Activated T-cell treated with anti-CD3 and anti-CD28 coated beads, Interleukin-2, amount 50 U/mL, for 48 hours (primary cell): ENCODE measurements at places on chromosomes 5 and 9.
A peak's percentile ranks its signal among the peaks of the same experiment; 100 is the strongest.

GRCh38 chr5:17229313-17229712 is 11.9 kb downstream of the BASP1 start:
- no peak for DNase-seq

GRCh38 chr5:99715921-99716320 is 787.1 kb upstream of the CHD1 start:
- no peak for DNase-seq

DNA sequence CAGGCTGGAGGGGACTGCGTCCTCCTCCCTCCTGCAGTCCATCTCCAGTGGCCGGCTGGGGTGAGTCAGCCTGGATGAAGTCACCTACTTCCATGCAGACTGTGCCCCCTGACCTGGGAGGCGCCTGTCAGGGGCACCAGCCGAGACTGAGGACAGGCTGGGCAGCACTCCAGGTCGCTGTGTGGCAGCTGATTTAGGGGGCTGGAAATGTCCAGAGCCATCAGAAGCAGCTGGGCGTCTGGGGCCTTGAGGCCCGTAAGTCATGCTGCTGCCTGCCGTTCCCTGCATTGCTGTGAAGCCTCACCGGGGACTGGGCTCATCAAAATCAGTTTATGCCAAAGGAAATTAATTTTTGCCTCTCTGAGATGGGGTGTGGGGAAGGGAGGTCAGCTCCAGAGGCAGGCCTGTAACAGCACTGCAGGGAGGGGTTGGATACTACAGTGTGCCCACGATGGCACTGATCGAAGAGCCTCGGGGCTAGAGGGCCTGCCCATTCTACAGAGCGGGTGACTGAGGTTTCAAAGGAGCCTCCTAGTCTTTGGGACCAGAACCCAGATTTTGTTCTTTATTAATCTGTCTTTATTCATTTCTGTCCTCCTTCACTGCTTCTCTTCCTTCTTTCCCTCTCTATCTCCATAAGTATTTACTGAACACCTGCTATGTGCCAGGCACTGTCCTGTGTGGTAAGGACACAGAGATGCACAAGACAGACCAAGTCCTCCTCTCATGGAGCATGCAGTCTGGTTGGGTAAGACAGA is 70.4 kb upstream of the PSD2 start:
- DNase-seq = no peak

DNA sequence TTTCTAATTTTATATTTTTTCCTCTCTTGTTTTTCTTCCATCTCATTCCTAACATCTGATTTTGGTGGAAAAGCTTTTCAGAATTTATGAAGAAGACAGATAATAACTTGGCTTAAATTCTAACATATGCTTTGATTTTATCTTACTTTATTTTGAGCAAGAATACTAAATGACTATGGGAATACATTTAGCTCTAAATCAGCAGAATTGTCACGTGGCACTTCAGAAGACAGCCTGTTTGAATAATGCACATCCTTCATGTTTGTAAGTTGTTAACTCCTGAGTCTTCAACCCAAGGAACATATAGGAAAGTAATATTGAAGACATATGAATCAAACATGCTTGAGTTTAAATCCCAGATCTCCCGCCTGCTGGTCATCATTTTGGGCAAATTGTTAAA is 90.3 kb downstream of the NTRK2 start:
- no peak for DNase-seq

- no peak for DNase-seq
Measured at GRCh38 chr5:17425385-17426070, 72.5 kb upstream of the TAF11L2 start.

DNA sequence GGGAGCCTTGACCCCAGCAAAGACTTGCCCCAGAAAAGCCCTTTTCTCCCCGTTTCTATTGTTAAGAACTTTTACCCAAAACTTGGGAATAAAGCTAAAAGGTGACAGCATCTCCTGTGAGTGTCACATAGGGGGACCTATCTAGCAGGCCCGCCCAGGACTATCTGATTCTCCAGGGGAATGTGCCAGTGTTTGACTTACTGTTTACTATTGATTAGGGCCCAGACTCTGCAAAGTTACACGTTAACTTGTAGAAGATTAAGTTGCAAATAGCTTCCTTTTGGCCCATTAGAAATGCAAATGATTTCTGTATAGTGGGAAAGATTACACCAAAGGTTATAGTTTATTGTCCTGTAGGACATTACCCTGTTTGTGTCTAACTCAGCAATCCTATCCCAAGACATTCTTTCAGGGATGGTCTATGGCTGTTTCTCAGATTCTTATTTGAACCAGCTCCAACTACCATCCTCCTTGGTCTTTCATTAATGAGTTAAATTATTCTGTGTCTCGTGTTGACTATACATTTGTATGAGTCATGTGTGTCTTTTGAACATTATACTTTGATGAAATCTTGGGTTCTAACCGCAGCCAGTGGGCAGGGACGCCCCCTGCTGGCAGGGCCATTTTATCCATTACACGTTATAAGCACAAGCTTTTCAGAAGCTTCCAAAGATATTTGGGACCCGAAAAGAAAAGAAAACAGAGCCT is 60.7 kb downstream of the HRH2 start:
- DNase-seq = peak; percentile 84

DNA sequence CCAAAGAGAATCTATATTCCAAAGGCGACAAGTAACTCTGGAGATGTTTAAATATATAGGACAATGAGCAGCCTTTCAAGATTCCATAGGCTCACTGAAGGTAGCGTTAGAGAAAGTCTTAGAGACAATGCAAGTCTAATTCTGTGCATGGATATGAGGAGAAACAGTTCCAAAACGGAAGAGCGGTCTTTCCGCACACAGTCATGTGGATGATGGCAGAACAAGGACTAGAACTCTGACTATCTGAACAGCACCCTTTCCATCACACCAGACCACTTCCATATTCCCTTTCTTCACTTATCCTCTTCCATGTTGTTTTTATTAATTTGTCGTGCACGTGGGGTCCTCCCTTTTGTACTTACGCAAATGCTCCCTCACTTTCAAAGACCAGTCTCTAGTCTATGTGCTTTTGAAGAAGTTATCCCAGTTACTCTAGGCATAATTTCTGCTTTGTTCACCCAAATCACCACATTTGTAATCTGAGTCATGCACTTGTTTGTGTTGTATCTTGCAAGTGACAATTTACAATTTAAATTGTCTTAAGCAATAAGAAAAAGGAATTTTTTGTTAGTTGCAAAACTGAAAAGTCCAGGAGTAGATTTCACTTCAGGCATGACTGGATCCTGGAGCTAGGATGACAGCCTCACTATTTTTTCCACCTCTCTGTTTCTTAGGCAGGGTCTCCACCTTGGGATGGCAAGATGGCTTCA is 116.0 kb upstream of the ADRA1B start:
- DNase-seq = no peak

DNA sequence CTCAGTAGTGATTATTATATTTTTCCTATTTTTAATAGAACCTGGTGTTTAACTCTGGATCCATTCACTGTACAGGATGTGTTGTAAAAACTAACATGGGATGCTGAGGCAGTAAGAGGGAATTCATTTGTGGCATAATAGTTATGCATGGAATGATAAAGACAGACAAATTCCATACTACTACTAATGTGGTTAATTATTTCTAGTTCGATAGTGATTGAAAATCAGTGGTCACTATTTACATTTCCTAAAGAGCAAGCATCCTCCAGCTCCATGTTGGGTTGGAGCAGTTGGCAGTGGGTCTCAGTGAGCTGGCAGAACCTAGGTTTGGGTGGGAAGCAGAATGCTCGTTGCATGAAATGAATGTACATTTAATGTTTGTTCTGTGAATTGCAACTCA is 122.6 kb downstream of the SAXO1 start:
- no peak for DNase-seq

- no peak for DNase-seq
Measured at GRCh38 chr9:114722081-114722621, 40.2 kb upstream of the TEX48 start.

GRCh38 chr5:37695647-37696046 is 144.2 kb downstream of the GDNF start:
- DNase-seq = no peak

- no peak for DNase-seq
Measured at GRCh38 chr9:127187231-127187956, 65.0 kb upstream of the ANGPTL2 start.

- no peak for DNase-seq
Measured at GRCh38 chr5:56346741-56347535, 113.8 kb upstream of the ANKRD55 start.
